ENCODE measurements at places on chromosomes 3 and 15.

GRCh38 chr3:122893754-122894668 lies 99.1 kb downstream of the SLC49A4 start:
- no peak for DNase-seq

- DNase-seq: no peak
These were observed 23.8 kb downstream of the TICRR start for GRCh38 chr15:89599021-89599420.

- no peak for DNase-seq
These were observed 1.2 kb upstream of the BBX start for GRCh38 chr3:107521469-107522059.

GRCh38 chr15:76336254-76337058 lies at the start of gene ISL2:
Gene ISL2 (plus strand): TSS chr15:76336773. CDS start chr15:76336884, 111 bp downstream.
- peak; percentile 38 for DNase-seq

GRCh38 chr3:73485877-73486330 lies 138.8 kb downstream of the PDZRN3 start:
- no peak for DNase-seq

DNA sequence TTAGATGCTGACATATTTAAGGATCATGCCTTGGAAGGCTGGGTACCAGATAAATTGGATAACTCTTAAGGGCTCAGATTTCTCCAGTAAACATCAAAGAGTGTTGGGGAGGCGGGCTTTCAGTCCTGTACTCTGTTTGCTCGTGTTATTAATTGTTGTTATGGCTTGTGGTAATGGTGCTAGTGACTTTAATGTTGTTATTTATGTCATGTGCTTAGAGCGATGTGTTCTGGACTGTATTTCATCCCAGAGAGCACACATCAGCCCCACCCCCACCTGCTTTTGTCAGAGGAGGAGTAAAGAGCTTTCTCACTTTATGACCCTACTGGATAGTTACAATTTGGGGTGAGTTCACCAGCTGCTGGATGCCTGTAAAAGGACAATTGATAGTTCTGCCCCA lies 386.3 kb downstream of the EPHB1 start:
- no peak for DNase-seq

DNA sequence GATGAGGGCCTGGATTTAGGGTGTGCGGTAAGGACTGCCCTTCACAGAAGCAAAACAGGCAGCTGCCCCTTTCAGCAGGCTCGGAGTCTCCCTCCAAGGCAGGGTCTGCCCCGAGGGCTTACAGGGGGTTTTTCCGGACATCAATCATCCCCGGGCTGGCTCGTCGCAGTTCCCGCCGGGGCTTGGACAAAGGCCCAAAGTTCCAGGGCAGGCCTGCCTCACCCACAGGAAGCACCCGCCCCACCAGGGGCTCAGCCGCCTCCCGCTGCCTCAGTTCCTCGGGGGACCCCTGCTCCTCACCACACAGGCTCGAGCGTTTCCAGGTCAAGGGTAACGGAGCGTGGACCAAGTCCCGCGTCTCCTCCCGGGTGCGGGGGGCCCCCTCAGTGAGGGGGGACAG lies 27.0 kb downstream of the KIF7 start:
- DNase-seq: no peak

- peak; percentile 50 for DNase-seq
These were observed 14.3 kb downstream of the TPM1 start for GRCh38 chr15:63056829-63057228.

DNA sequence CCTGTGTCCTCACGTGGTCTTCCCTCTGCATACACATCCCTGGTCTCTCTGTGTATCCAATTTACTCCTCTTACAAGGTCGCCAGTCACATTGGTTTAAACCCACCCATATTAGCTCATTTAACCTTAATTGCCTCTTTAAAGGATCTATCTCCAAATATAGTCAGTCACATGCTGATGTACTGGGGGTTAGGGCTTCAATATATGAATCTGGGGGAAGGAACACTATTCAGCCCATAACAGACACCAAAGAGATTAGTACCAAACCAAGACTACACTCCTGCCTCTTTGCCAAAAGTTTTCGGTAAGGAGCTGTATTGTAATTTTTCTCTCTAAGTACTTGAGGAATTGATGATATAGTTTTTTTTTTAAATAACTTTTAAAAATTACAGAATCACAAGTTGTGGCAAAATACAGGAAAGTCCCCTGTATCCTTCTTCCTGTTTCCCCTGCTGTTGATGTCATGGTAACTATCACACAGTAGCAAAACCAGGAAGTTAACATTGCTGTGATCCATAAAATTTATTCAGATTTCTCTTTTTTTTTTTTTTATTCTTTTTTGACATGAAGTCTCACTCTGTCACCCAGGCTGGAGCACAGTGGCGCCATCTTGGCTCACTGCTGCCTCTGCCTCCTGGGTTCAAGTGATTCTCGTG lies 67.8 kb downstream of the SLCO3A1 start:
- DNase-seq: no peak
